Muscle of leg (tissue), 16 donors: ENCODE measurements at places on chromosomes 6 and 20. TPM values are rescaled to one million over a fixed set of nuclear protein-coding genes. Genes with fewer than 3 reads are reported as not detected.

Gene NKAPL
- 0.74 TPM for polyA plus RNA-seq

Gene CNKSR3
- polyA plus RNA-seq = 22.1 TPM

Gene PRRT1
- polyA plus RNA-seq = 1.4 TPM

Gene C20orf202
- 0.20 TPM for polyA plus RNA-seq

Gene NKX2-2
- polyA plus RNA-seq = 0.35 TPM

Gene CCR6
- not detected for polyA plus RNA-seq

Gene VGLL2
- 80.4 TPM for polyA plus RNA-seq

Gene OR2H1
- not detected for polyA plus RNA-seq
